Fibroblast of the aortic adventitia (primary cell): ENCODE measurements at places on chromosomes 3 and 15.

DNA sequence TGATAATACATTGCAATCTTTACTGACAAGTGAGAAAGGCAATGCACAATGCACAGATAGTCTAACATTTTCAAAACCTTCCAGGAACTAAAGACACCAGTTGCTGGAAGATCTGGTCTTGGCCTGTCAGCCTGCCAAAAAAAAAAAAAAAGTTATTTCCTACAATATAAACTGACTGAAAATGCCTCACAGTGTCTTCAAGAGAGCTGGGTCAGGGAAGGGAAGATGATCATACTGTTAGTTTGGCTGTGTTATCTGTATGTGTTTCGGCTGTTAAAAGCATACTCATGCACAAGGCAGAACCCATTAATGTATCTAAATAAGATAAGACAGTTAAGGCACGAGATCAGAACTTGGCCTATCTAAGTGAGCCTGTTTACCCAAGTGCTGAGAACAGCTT lies 673.4 kb downstream of the MECOM start:
- DNase-seq = peak; percentile 39

GRCh38 chr3:121895121-121895520 lies 920 bp downstream of the SLC15A2 start:
- DNase-seq = no peak

DNA sequence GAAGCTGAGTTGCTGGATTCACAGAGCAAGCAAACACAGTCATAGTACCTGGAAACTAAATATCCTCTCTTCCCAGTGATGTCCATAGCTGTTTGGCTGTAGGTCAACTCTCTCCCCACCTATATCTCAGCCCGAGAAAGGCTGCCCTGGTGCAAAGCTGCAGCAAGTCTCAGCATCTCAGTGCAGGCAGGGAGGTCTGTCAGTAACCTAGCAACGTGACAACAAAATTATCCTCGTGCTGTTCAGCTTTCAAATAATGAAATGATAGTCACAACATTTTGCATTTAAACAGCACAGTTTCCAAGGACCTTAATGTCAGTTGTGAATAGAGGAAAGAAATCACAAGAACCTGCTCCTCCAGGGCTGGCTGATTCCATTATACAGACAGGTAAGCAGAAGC lies 83.6 kb downstream of the CHST2 start:
- no peak for DNase-seq

DNA sequence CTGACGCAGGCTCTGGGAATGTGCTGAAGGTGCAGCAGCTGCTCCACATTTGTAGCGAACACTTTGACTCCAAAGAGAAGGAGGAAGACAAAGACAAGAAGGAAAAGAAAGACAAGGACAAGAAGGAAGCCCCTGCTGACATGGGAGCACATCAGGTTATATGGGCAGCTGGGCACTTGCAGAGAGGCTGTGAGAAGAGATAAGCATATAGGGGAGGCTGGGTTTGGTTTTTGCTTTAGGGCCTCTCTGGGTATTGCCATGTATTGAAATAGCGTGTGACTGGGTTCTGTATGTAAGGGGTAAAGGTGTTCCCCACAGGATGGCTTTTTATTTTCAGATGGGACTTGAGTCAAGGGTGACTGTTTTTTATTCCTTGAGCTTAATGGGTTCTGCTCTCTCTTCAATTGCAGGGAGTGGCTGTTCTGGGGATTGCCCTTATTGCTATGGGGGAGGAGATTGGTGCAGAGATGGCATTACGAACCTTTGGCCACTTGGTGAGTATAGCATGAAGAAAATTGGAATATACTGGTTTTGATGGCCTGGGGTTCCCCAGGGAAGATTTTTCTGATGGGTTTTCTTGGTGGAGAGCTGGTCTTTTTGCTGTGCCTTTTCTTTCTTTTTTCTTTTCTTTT lies 7.4 kb downstream of the PSMD2 start:
- DNase-seq = no peak

- DNase-seq = no peak
These were observed 35.6 kb upstream of the PRR23E start for GRCh38 chr3:127157171-127157828.

DNA sequence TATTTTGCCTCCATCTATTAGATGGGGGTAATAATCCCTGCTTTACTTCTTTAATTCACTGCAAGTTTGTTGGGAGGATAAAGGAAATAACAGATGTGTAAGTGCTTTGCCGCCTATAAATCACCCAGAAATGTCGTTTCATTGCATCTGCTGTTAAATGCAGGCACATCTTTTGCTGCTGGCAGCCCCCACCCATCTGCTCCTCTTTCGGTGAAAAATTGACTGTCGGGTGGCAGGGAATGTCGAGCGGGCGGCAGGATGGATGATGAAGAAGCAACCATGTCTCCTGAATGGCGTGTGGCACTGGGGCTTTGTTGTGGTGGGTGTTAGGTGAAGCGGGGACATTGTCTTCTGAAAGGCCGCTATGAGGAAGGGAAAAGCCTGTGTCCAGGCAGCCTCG lies 543 bp upstream of the REC114 start:
- DNase-seq = no peak

DNA sequence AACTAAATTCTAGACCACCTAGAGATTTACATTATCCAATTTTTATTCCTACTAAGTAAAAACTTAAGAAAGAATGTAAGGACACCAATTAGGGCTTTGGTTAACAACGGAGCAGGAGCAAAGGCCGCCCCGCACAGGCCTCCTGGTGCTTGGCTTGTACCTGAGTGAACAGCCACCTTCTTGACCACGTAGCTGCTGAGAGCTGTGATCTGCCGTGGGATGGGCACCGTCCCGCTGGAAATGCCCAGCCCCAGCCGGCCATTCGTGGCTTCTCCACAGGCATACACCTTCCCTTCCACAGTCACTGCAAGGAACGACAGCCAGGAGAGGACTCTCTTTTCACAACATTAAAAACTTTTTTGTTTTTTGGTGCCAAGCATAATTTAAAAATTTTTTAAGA lies 79.6 kb upstream of the OCA2 start:
- DNase-seq = no peak

- DNase-seq = no peak
These were observed 18.2 kb downstream of the TASOR start for GRCh38 chr3:56664823-56665222.

DNA sequence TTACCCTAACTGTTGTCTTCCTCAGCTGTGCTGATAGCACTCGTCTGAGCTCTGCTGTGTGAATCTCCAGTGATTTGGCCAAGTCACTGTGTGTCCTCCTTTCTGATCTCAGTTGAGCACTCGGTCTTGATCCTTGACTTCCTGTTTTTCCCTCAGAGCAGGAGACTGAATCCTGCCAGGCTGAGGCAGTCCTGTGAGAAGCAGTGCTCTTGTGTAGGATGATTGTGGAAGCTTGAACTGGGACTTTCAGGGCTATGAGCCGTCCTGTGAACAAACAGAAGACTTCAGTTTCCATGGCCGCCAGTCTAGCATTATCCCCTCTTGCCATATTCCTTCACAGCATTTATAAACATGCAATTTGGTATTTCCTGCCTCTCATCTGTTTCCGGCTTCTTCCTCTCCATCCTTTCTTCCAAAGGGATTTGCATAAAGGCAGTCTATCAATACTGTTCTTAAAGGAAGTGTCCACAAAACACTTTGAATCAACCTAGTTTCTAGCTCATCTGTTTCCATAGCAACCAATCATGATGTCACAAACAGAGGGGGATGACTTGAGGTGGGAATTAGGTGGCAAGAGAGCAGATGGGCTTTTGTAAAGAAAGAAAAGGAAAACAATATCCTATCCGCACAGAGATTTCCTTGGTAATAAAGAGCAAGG lies 237.2 kb downstream of the AGBL1 start:
- no peak for DNase-seq

DNA sequence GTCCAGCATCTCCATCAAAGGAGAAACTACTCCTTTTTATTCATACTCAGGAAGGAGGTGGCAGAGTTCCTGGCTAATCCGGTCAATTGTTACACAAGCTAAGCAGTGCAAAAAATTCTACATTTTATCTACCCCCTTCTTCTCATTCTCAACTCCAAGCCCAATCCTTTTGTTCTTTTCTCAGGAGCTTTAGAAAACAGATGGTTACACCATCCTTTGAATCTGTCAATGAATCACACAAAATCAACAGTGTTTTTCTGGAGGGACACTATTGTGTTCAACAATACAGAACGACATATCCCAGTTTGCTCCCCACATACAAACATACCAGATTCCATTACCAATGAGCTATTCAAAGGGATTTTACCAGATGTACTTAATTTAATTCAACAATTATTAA lies 362.1 kb downstream of the MAGI1 start:
- DNase-seq = no peak

DNA sequence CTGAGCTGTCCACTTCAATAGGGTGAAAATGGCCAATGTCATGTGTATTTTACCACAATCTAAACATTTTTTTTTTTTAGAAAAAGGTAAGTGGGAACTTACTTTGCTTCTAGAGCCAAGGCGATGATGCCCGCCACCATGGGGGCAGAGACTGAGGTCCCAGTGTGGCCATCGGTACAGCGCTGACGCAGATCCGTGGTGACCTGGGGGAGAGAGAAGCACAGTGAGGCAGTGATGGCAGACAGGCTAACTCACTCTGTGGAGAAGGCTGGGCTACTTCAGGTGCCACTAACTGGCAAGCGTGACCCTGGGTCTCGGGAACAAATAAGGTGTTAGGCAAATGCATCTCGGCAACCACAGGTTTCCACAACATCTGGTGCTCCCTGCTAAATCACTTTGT lies 94.3 kb upstream of the SNRPA1 start:
- DNase-seq = no peak

- DNase-seq = peak; percentile 73
These were observed 95.5 kb downstream of the DPH6 start for GRCh38 chr15:35450492-35450891.

- DNase-seq = no peak
These were observed 428.2 kb upstream of the IL12A start for GRCh38 chr3:159560214-159560979.

- DNase-seq = peak; percentile 35
These were observed 84.9 kb downstream of the MEIS2 start for GRCh38 chr15:37015451-37015850.

DNA sequence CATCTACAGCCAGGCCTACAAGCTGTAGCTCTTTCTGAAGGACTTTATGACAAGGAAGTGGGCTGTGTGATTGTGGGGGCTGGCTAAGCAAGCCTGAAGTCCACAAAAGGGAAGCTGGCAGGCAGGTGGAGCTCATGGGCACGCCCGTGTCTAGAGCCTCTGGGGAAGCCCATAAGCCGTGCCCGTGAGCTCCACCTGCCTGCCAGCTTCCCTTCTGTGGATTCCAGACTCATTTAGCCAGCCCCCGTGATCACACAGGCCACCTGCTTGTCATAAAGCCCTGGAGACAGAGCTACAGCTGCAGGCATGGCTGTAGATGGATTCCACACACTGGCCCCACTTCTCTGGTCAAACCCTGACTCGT lies 15.2 kb downstream of the EFCC1 start:
- DNase-seq = no peak

DNA sequence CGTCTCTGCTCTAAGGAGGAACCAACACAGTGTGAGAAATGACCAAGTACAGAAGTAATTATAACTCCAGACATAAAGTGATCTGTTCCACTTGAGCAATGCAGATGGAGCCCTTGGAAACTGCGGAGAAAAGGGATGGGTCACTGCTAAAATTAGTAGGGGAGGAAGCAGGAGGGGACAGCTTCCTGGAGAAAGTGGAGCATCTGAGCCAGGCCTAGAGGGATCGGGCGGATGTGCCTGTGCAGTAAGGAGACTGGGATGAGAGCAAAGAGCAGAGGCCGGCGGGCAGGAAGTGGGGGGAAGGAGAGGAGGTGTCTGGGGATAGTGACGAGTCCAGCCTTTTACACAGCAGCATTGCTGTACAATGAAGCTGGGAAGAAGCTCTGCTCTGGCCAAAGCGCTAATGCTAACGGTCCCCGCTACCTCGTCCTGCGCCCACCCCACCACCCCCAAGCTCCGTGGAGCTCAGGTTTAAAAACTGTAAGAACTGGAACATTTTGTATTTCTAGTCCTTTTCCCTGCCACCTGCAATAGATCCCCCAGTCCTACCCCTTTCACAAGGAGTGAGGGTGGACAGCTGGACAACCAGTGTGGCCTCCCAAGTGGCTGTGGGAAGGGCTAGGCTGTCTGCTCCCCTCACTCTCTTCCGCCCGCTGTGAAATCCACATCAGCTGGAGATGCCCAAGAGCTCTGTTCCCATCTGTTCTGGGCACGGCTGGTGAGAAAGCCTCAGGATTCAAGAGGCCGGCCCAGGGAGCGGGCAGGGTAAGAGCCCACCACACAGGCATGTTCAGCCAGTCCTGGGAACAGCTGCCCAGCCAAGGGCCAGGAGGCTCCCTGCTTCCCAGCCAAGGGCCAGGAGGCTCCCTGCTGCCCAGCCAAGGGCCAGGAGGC lies 53.0 kb upstream of the HES1 start:
- no peak for DNase-seq

DNA sequence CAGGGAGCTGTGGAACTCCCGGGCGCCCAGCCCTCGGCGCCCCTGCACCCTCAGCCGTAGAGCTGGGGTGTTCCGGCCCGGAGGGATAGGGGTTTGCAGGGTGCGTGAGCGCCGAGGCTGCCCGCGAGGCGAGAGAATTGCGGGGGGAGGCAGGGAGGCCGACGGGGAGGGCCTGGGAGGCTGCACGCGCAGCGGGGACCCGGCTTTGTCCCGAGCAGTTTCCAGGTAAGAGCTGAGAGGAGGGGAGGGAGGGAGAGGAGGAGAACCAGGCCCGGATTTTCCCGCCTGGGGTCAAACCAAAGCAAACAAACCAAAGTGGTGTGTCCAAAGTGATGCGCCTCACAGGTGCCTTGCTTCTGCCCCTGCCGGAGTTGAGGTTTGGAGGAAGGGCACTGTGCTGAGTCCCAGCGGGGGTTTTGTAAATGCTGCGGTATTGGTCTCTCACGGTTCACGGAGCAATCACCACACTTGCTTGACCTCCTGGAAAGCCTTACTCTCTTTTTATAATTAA lies 146.4 kb downstream of the TJP1 start:
- DNase-seq = no peak

DNA sequence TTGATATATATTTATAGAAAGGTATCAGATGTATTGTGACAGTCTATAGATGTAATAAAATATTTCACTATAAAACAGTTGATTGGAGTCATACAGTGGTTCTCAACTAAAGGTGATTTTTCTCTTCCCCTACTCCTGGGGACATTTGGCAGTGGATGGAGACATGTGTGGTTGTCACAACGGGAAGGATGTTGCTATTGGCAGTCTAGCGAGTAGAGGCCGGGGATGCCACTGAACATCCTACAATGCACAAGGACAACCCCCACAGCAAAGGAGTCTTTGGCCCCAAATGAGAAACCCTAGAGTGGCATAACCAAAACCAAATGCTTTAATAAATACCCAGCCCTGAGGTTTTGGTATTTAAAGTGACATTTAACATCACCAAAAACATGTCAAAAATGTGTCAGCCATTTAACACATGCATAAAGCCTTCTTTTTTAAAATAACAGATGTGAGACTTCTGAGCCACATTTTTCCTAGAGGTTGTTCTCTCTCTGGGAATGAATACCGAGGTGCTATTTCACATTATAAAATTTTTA lies 367.5 kb downstream of the PTPRG start:
- no peak for DNase-seq

- DNase-seq = peak; percentile 5
These were observed 120.2 kb downstream of the EPHA3 start for GRCh38 chr3:89227634-89228033.

DNA sequence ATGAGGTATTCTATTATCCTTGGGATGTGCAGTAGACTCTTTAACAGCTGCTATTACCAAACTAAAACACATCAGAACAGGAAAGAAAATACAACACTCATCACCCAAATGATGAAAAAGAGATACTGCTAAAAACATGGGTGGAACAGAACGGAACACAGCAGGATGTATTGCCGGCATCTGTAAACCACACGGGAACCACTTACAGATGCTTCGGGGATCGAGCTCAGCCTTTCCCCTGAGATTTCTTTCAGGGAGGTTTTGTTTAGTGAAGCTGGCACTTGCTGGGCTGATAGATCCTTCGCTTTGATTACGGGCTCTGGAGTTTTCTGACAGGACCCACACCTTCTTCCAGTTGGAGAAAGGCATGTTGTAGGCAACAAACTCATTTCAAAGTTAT lies 182.3 kb upstream of the FAM3D start:
- DNase-seq = no peak
